ENCODE measurements at places on chromosomes 1 and 21.
A peak's percentile ranks its signal among the peaks of the same experiment; 100 is the strongest.

DNA sequence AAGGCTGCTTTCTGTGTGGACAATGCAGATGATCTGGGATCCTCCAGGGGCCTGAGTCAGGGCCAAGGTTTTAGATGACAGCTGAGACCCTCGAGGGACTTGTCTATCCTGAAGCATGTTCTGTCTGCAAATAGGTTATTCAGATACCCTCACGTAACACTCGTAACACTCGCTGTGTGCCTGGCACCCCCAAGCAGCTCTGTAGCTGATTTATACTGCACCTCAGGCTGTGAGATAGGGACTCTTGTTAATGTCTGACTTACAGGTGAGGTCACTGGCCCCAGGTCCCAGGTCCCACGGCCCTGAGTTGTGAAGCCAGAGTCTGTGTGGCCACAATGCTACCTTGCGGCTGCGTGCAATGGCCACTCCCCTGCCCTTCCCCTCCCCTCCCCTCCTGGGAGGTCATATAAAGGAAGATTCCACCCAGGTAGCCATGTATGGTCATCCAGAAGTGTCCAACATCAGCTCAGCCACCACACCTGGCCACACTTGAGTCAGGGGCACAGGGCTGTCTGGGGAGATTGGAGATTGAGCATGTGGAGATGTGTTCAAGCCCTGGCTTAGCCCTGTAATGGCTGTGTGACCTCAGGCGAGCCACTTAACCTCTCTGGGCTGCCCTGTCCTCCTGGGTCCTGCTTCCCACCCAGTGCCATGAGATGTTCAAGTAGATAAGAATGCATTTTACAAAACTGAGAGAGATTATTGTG lies 687.7 kb downstream of the MATN1 start:
- no peak for DNase-seq

- DNase-seq: no peak
Measured at GRCh38 chr1:183995322-183996039, 42.0 kb downstream of the COLGALT2 start.

GRCh38 chr21:31580866-31581276 lies 78.6 kb upstream of the SOD1 start:
- DNase-seq: peak; percentile 83

GRCh38 chr1:172931340-172931739 lies 119.4 kb downstream of the TNFSF18 start:
- DNase-seq: no peak

DNA sequence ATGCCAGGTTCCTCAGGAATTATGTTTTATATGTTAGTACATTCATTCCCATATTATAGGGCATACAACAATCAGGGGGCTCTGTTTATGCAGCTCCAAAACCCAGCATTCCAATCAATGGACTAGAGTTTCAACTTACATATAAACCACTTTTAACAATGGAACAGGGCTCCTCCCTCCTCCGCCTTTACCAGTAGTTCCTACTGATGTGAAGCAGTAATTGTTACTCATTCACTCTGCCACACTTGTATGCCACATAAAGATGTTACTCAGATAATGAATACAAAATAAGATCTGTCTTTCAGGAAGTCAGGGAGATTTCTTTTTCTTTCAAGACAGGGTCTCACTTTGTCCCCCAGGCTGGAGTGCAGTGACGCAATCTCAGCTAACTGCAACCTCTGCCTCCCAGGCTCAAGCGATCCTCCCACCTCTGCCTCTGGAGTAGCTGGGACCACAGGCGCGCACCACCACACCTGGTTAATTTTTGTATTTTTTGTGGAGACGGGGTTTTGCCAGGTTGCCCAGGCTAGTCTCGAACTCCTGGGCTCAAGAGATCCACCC lies 17.1 kb downstream of the ZNF281 start:
- DNase-seq: no peak

GRCh38 chr21:21002153-21002552 lies 3.9 kb downstream of the NCAM2 start:
- no peak for DNase-seq

DNA sequence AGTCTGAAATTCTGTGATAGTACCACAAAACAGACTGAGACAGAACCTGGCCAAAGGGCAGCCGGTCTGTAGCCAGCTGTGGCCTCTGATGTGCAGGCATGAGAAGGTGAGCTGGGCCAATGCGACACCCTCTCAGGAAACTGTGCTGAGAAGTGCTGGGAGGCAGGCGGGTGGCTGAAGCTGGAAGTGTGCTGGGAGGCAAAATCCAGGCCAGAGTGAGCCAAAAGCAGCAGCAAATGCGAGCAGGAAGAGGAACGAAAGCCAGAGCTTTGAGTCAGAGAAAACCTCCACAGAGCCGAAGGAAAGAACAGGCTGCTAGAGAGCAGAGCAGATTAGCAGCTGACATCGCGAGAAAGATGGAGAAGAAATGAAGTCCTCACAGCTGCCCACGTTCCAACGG lies 10.2 kb upstream of the ATP13A2 start:
- no peak for DNase-seq

DNA sequence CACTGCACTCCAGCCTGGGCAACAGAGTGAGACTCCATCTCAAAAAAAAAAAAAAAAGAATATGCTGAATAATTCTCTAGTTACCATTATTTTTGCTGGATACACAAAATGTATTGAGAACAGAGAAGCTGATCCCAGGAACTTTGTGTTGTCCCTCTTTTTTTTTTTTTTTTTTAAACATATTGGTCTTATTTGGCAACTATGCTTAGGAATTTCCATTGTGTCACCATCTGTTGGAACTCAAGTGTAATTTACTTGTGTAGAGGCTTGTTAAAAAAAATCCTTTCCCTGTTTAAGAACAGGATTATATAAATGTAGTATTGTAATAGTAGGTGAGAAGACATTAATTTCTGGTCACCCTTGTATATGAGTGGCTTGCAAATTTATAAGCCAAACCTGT lies 28.6 kb downstream of the CAMSAP2 start:
- DNase-seq: no peak

DNA sequence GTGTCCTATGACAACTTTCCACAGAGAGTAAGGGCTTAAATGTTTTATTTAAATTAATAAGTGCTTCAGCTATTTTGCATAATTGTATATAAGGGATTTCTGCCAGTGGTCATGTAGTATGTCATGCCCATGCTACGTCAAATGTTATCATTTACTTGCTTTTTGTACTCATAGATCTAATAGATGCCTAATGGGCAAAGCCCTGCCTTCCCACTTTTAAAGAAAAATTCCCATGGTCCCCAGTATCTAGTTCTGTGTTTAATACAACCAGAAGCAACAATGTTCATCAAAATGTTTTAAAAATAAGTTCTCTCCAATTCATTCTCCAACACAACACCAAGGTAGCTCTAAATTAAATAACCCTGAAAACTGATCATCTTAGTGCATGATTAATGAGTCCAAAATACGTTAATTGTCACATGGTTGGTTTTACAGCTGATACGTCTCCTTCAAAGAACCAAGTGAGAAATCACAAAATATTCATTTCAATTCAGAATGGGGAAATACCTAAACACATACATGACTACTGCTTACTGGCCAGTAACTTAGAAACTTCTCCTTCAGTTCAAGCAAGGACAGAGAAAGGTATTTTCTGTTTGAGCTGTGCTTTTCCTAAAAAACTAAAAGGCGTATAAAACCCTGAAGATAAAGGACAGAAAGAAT lies 49.1 kb upstream of the SDC3 start:
- no peak for DNase-seq

All from kidney capillary endothelial cell (primary cell).